ENCODE measurements at places on chromosomes 16 and 17. TPM values are rescaled to one million over a fixed set of nuclear protein-coding genes. Genes with fewer than 3 reads are reported as not detected.

GRCh38 chr17:66920950-66921349 is 43.6 kb upstream of the CACNG4 start:
- DNase-seq = no peak

DNA sequence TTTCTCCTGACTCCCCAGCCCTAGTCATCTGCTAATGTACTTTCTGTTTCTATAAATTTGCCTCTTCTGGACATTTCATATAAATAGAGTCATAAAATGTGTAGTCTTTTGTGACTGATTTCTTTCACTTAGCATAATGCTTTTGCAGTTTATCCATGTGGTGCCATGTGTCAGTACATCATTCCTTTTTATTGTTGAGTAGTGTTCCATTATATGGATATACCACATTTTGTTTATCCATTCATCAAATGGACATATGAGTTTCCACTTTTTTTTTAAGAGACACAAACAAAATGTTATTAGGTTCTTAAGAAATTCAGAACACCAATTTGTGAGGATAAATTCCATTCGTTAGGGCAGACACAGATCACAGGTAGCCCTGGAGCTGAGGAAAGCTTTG is 11.0 kb downstream of the DBF4B start:
- no peak for DNase-seq

The CTRB2 gene
- total RNA-seq = not detected

The EXOC3L1 gene
- 2.4 TPM for total RNA-seq

All from right cardiac atrium (tissue), 5 donors.